ENCODE measurements at places on chromosomes 11 and 22.
A peak's percentile ranks its signal among the peaks of the same experiment; 100 is the strongest.

DNA sequence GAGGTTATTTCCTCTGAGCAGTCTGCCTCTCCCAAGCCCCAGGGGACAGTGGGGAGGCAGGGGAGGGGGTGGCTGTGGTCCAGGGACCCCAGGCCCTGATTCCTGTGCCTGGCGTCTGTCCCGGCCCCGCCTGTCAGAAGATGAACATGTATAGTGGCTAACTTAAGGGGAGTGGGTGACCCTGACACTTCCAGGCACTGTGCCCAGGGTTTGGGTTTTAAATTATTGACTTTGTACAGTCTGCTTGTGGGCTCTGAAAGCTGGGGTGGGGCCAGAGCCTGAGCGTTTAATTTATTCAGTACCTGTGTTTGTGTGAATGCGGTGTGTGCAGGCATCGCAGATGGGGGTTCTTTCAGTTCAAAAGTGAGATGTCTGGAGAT lies 3.1 kb downstream of the PIM3 start:
- DNase-seq = peak; percentile 41

DNA sequence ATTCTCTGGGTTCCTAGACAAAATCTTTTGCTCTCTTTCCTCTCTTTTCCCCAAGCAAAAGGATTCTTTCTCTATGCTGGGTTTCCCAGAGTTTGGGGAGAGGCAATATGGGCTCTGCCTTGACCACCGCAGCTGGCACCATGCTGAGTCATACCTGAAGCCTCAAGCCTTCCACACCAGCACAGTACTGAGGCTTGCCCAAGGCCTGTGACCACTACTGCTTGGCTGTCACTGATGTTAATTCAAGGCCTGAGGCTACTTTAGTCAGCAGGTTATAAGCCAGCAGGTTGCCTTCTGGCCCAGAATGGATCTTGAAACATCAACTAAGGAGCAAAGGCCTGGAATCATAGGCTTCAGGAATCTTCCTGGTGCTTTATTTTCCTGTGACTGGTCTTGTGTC lies 185.3 kb downstream of the DYNC2H1 start:
- no peak for DNase-seq

DNA sequence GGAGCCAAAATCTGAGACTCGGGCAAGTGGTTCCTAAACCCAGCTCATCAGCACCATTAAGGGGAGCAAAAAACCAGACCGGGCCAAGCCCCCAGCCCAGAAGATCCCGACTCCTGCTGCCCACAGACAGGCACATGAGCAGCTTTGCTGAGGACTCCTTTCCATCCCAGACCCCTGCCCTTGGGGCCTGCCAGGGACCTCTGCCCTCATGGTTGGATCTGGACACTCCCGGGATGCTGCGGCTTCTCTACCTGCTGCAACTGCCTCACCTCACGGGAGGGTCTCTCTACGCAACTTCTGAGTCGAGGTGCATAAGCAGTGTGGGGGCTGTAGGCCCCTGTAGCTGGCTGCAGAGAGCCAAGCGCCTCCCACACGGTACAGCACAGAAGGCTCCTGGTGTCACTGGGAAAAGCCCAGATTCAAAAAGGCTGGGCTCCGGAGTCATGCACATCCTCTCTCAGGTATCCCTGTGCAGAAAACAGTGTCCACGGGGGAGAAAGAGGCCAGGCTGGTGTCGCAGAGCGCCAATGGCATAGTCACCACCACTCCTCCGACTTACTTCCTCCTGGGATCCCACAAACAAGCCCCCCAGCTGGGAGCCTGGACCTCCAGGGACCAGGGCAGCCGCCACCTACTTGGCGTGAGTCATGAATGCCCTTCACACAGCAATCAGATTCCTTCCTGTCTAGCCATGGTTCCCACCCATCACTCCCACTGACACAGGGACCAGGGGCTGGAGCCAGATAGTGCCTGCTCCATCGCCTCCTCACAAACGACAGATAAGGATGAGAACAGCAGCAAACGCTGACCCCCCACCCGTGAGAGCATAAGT lies 122.1 kb downstream of the BCR start:
- no peak for DNase-seq

GRCh38 chr11:1846453-1846932 lies 6.4 kb upstream of the LSP1 start:
- DNase-seq = no peak

- no peak for DNase-seq
Measured at GRCh38 chr11:41954034-41954433, 494.6 kb upstream of the LRRC4C start.

- no peak for DNase-seq
Measured at GRCh38 chr22:20632082-20632481, 124.7 kb downstream of the MED15 start.

- DNase-seq = no peak
Measured at GRCh38 chr11:2775083-2775625, 75.4 kb upstream of the KCNQ1OT1 start.

GRCh38 chr11:127071606-127072005 lies 71.0 kb upstream of the KIRREL3 start:
- no peak for DNase-seq

GRCh38 chr11:1435820-1436467 lies 46.2 kb downstream of the BRSK2 start:
- DNase-seq = no peak

GRCh38 chr11:95154514-95154913 lies 64.9 kb downstream of the ENDOD1 start:
- DNase-seq = peak; percentile 80

GRCh38 chr11:68688881-68689280 lies 4.5 kb downstream of the GAL start:
- DNase-seq = no peak

- no peak for DNase-seq
Measured at GRCh38 chr11:13046637-13047570, 37.8 kb downstream of the RASSF10 start.

DNA sequence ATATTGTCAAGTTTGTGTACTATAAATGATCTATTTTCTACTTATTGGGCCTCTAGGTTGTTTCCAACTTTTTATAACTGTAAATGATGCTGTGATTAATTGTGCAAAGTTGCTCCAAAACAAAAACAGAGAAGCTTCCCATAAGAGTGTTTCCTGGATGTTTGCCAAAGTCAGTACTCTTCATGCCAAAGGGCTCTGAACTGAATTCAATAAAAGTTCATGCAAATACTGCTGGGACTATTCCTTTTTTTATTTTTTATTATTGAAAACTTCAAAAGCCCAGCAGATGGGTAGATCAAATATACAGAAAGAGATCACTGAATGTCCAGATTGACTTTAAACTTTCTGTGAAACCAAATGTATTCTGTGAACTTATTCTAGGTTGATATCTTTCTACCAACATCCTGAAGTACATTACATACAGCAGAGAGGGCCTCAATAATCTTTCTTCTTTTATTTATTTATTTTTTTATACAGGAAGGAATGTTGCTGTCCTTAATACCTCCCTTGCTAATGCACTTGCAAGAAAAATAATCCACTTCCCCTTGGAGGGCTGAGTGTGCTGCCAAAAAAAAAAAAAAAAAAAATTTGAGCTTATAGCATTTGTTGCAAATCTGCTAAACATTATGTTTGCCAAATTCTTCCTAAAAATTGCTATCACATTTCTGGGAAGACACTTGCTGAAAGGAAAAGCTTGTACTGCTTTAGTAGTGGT lies 53.0 kb downstream of the CTSC start:
- no peak for DNase-seq

DNA sequence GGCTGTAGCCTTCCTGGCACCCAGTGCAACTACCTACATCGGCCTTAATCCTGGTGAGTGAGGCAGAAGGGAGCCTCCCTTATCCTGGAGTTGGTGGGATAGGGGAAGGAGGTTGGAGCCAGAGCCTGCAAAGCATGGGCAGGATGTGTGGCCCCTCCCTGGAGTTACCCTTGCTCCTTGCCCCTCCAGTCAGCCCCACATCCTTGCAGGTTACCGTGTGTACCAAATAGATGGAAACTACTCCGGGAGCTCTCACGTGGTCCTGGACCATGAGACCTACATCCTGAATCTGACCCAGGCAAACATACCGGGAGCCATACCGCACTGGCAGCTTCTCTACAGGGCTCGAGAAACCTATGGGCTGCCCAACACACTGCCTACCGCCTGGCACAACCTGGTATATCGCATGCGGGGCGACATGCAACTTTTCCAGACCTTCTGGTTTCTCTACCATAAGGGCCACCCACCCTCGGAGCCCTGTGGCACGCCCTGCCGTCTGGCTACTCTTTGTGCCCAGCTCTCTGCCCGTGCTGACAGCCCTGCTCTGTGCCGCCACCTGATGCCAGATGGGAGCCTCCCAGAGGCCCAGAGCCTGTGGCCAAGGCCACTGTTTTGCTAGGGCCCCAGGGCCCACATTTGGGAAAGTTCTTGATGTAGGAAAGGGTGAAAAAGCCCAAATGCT lies 3.9 kb downstream of the SMPD1 start:
- no peak for DNase-seq

- DNase-seq = no peak
Measured at GRCh38 chr11:32920570-32920969, 28.0 kb downstream of the QSER1 start.

DNA sequence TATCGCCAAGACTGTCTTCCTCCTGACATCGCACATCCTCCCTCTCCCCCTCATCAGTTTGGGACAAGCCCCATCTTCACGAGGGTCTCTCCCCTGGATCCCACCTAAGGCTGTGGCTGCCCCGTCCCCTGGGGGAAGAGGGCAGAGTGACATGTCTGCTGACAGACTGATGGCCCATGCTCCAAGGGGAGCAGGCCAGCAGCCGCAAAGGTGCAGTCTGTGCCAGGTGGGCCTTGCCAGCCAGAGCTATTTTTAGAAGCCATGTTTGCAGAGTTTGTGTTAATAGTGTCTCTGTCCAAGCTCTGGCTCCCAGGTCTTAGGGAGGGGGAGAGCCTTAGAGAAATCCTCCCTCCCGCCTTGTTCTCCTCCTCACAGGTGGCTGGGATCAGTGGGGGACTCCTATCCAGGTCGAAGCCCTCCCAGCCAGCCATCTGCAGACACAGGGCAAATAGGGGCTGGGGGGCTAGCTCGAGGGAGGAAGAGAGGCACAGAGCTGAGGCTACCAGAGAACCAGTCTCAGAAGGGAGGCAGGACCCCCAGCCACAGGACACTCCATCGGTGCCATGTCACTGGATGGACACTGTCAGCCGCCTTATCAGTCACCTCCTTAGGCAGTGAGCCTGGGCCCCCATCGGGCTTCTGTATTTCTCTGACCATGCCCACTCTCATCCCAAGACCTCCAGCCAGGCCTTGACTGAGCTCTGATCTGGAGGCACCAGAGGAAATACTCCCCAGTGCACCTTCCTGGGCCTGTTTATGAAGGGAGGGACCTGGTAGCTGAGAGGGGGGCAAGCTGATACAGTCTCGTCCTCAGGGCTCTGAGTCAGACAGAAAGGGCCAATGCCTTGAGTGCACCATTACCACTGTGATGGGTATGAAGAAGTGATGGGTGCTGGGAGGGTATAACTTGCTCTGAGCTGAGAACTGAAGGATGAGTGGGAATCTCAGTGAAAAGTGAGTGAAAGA lies 49.3 kb downstream of the CHRDL2 start:
- DNase-seq = no peak

DNA sequence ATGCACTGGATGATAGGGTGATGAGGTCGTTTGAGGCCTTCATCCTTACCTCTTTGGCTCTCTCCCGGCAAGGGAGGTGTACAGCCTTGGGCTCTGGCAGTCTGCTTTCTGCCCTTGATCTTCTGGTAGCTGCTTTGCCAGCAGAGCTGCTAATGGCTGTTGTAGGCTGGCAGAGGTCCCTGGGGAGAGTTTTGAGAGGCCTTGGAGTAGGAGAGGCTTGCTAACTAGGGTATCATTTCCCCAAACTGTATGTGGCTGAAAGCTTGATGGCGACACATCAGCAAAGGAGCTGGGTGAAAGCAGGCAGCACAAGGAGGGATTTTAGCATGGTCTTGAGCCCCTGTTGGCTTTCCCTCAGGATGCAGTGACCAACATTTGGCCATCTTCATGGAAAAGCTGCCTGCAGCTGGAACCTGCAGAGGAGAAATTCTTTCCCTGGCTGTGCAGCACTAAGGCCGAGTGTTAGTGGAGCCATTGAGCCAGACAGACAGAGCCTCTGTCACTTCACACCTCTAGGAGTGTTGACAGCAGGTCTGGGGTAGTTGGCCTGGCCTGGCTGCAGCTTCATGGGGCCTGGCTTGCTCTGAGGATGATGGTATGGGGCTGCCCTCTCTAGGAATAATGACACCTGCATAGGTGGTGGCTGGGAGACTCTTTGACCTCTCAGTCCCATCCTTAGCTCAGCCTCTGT lies 3.5 kb upstream of the AMPD3 start:
- DNase-seq = no peak

DNA sequence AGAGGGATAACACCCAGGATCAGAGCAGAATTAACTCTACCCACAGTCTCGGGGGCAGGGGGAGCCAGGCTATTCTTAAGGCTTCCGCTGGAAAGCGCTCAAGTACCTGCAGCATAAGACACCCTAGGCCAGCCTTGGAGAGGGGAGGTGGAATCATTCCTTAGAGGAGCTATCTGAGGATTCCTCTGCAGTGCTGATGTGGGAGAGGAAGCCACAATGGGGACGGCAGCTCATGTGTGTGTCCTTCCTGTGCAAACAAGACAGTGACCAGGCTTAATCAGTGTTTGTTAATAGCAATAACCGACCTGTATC lies 382.2 kb upstream of the CADM1 start:
- no peak for DNase-seq

DNA sequence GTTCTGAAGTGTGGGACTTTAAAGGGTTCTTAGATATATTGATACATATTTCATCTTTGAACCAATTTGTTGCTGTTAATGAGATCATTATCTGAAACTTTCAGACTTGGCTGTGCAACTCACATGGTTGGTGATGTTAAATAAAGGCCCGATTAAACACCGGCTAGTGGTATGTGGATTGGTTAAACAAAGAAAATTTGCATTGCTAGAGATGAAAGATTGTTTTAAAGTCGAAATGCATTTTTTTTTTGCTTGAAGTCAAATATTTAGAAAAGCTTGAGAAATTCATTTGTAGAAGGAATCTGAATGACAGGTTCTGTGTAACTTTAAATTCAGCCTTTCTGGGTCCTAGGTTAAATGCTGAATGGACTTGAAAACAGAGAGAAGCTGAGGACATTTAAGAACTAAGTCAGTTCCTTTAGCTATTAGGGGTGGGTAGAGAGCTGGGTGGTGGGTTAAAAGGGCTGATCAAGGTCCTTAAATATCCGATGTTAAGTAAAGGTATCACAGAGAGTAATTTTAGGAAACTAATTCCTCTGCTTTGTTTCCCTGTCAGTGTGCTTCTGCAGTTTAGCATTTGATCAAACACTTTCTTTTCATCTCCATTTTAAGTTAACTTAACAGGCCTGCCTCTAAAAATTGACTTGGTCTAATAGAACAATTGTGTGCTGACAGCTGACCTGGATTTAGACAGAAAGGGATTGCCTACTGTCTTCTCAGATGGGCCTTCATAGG lies 4.5 kb downstream of the ZNRF3 start:
- no peak for DNase-seq

DNA sequence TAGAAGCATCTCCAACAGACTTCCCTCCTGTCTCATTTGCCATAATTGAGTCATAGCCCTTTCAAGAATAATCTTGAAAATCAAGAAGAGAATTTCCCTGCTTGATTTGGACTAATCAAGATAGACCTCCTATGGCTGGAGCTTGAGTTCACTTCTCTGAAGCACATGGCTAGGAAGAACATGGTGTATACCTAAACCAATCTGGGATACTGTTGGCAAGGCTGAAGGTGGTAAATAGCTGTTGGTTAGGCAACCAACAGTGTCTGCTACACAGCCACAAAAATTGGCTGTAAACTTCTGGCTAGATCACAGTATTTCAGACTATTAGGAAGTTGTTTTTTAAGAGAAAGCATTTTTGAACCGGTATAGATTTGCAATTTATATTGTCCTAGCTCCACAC lies 4.9 kb downstream of the CRYAB start:
- no peak for DNase-seq

Data from CD4-positive, alpha-beta T cell treated with Interleukin-17A for 1 hour (primary cell).